ENCODE measurements at places on chromosomes 3 and 15.

GRCh38 chr3:183930086-183930485 is 45.4 kb upstream of the PARL start:
- DNase-seq, result no peak

DNA sequence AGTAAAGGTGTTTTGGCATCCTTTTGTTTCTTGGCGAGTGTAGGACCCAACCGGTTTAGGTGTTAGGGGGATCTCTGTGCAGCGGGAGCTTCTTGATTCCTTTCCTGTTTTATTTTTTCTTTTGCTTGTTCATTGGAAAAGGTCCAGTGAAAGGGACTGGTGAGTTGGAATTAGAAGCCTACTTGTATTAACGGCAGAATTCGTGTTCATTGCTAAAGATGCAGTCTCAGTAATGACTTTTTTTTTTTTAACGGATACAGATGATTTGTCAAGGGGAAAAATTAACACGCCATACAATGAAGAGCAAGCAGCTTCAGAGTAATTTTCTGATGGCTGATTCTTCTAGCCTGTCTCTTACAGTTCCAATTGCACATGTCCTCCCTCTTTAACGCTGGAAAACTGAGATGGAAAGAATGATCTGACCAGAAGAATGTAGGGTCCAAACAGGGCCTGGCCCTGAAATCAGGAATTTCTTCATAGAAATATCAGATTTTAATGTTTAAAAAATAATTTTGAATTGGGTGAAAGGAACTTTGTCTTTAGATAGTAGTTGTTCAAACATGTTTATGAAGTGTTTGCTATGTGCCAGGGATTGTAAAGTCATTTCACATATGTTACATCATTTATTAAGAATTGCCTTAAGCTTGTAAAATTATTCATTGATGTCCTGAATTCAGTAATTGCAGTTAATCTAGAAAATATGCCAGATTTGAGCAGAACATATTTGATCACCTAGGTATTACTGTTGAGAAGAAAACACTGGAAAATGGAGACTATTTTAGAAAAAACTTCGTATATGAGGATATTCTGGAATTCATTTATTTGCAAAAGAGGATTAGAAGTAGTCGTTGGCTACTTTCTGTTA is 1.4 kb downstream of the MAPK6 start:
- peak; percentile 8 for DNase-seq

- DNase-seq, result no peak
These were observed 39.4 kb downstream of the TNK2 start for GRCh38 chr3:195868866-195869412.

DNA sequence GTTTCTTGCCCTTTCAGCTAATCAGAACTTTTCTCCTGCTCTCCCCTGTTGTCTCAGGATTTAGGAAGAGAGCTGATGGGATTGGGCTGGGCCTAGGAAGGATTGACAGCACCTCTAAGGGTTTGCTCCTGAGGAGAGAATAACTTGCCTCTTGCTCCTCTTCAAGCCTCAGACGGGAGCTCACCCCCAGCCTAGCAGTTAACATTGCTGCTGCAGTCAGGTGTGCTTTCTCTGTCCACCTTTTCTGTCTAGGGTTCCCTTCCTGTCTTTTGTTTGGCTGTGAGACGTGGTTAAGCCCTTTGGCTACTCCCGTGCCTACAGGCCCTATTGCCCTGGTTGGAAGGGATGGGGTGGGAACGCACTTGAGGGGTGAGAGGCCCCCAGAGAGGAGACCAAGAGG is 20.1 kb downstream of the TMEM108 start:
- DNase-seq, result no peak

DNA sequence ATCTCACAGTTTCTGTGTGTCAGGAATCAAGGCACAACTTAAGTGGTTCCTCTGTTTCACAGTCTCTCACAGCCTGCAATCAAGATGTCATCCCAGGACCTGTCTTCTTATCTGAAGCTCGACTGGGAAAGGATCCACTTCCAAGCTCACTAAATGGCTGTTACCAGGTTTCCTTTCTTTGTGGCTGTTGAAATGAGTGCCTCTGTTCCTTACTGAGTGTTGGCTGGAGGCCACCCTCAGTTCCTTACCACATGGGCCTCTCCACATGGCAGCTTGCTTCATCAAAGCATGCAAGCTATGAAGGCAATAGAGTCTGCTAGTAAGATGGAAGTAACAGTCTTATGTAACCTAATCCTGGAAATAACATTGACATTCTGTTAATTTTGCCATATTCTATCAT is 174.0 kb downstream of the ERC2 start:
- no peak for DNase-seq

DNA sequence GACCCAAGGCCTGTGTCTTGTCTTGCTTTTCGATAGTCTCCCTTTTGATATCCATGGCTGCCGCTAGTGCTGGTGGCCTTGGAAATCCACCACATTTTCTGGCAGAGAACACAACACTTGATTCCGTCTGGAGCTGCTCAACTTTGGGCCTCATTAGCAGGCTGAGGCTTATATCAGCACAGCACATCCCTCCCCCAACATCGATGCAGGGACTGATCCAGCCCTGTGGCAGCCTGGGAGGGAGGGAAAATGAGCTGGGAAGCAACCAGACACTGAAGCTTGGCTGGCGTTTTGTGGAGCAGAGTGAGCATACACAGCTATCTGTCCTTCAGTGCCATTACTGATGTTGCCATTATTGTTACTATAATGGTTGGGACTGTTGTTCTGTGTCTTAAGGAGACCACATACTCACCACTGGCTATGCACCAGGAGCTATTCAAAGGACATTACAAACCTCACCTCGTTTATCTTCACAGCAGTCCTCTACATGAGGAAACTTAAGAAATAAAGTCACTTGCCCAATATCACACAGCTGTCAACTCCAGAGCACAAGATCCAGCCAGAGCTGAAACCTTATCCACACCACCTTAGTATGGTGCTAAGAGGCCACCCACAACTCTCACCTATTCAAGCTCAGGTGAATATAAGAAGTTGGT is 102.9 kb downstream of the SUCLG2 start:
- DNase-seq, result no peak

DNA sequence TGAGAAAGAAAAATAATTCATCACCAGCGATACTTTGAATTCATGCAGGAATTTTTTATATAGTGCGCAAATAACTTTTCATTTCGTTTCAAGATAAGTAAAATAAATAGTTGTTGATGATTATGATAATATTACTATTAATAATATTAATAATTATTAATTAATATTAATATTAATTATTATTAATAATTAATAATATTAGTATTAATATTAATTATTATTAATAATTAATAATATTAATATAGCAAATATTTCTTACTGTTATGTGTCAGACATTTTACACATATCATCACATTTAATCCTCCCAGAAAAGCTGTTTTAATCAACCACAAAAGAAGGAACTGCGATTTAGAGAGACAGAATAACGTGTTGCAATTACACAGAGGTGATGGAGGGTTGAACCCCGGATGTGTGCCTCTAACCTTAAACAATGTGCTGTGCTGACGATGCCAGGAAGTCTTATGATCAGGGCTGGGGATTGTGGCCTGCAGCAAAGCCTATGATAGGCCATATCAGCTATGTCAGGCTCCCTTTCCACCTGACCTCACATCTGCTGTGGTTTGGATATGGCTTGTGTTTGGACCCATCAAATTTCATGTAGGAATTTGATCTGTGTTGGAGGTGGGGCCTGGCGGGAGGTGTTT is 263.5 kb upstream of the NR2F2 start:
- no peak for DNase-seq
